ENCODE measurements at places on chromosomes 12 and 14. TPM values are rescaled to one million over a fixed set of nuclear protein-coding genes. Genes with fewer than 3 reads are reported as not detected.

GRCh38 chr12:92927055-92927435 lies 2.0 kb downstream of the EEA1 start:
- no peaks in the 10 kb centered on the region for H3K36me3 ChIP-seq
- no peak overlapping the region for H3K4me3 ChIP-seq
- peak overlapping the region; percentile 99 for H3K27ac ChIP-seq
- peaks cover 31% of the 10 kb centered on the region for H3K4me1 ChIP-seq
- DNase-seq = peak; percentile 35

DNA sequence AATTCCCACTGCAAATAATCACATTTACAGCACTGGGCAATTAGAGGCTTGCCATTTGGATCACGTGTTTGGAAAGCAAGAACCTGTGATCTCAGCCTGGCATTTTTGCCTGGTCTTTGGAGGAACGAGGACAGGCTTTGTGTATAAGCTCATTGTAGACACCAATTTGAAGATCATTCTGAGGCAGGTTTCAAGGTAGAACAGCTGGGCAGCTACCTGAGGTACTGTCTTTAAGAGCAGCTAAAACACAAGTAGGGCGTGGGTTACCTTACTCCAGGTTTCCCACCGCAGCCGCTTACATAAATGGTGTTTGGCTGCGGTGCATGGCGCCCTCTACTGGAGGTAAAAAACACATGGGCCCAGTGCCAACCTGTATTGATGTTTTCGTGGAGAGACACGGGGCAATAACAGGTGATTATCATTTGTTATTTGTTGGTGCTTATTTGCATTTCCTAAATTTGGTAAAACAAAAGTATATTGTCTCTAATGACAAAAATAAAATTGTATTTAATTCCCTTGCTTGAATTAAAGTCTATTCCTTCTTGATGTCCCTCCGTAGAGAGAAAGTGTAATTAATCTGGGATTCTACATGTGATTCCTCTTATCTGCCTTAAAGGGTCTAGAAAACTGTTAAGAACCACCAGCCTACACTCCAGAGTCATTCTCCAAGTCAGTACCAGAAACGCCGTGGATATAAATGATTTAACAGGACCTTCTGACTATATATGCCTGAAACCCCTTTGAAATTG lies 69.7 kb downstream of the SVOP start:
- no peaks in the 10 kb centered on the region for H3K36me3 ChIP-seq
- peaks cover 6% of the 10 kb centered on the region for H3K4me1 ChIP-seq
- no peak overlapping the region for H3K27ac ChIP-seq
- peak; percentile 67 for DNase-seq

- H3K4me1 ChIP-seq = no peaks in the 10 kb centered on the region
- no peak for DNase-seq
- no peaks in the 10 kb centered on the region for H3K36me3 ChIP-seq
- peaks cover 3% of the 10 kb centered on the region for H3K27me3 ChIP-seq
- H3K27ac ChIP-seq = no peak overlapping the region
- H3K4me3 ChIP-seq = no peak overlapping the region
Observed at GRCh38 chr14:57846596-57846995, 19.3 kb downstream of the SLC35F4 start.

- no peaks in the 10 kb centered on the region for H3K27me3 ChIP-seq
- DNase-seq = peak; percentile 82
- peak overlapping the region; percentile 62 for H3K27ac ChIP-seq
- no peaks in the 10 kb centered on the region for H3K36me3 ChIP-seq
- peak overlapping the region; percentile 25 for H3K4me3 ChIP-seq
- peaks cover 6% of the 10 kb centered on the region for H3K4me1 ChIP-seq
Observed at GRCh38 chr14:53217316-53217994, 64.3 kb upstream of the DDHD1 start.

GRCh38 chr12:43348221-43348620 lies 203.8 kb downstream of the ADAMTS20 start:
- no peak overlapping the region for H3K4me3 ChIP-seq
- DNase-seq = no peak
- H3K27me3 ChIP-seq = no peaks in the 10 kb centered on the region
- H3K27ac ChIP-seq = no peak overlapping the region

GRCh38 chr12:8553088-8553627 lies 12.5 kb upstream of the CLEC4E start:
- no peak for DNase-seq
- H3K4me1 ChIP-seq = no peaks in the 10 kb centered on the region
- no peak overlapping the region for H3K4me3 ChIP-seq
- no peak overlapping the region for H3K27ac ChIP-seq

DNA sequence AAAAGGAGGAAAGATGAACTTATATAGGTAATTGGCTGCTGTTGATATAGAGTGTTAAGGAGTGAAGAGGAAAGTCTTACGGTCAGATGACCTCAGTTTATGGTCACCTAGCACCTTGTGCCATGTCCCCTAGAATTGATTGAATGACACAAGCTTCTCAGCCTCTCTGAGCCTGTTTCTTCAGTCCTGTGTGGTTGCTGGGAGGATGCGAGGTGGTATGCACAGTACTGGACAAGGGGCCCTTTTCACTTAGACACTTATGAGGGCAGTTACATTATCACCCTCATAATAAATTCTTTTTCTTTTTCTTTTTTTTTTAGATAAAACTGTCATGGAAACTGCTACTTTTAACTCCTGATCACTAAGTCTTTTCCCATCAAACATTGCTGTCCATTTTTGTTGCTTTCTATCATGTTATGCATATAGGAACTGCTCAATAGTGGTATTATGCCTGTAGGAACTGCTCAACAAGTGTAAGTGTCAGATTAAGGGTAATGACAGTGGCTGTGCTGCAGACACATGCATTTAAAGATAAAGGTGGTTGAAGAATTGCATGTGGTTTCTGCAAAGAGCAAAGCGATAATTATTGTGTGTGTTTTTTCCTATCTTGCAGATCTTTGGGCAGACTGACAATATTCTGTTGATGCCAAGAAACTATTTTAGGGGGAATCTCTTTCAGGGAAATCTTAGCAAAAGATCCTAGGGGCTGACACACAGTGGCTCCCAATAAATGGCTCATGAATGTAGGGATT lies 11.6 kb downstream of the ANO6 start:
- no peaks in the 10 kb centered on the region for H3K27me3 ChIP-seq
- H3K27ac ChIP-seq = no peak overlapping the region
- H3K4me1 ChIP-seq = peaks cover 15% of the 10 kb centered on the region
- H3K4me3 ChIP-seq = no peak overlapping the region

DNA sequence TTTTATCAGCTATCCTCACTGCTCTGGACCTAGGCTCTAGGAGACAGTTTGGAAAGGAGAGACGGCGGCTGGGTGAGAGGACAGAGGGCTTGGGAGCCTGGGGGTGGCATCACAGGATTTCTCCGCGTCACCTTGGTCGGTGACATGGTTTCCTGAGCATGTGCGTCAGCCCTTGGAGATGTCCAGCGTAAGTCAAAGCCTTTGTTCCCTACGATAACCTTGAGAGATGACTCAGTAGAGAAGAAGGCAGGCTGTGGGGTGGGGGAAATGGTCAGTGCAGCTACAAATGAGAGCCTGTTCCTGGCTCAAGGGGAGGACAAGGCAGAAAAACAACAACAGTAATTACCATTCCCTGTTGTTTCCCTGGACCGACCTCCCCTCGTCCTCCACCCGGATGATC lies 90.2 kb upstream of the TBX3 start:
- peak overlapping the region; percentile 92 for H3K27ac ChIP-seq
- no peak overlapping the region for H3K4me3 ChIP-seq
- DNase-seq = peak; percentile 97
- H3K4me1 ChIP-seq = peaks cover 25% of the 10 kb centered on the region

DNA sequence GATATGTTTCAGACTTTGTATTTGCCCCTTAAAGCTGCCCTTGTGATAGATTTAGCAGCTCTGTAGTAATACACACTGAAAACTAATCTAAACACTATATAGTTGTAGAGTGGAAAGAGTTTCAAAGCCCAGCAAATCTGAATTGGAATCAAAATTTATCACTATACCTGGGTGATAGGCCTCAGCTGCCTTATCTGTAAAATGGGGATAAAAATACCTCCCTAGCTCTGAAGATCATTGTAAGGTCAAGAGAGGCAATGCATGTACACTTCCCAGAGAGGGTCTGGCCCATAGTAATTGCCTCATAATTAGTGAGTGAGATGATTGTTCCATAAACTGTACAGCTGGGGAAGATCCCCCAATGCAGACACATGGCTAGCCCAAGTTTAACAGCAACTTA lies 103.6 kb downstream of the IGF1 start:
- no peaks in the 10 kb centered on the region for H3K27me3 ChIP-seq
- H3K4me1 ChIP-seq = no peaks in the 10 kb centered on the region
- no peak for DNase-seq
- H3K27ac ChIP-seq = no peak overlapping the region
- H3K36me3 ChIP-seq = no peaks in the 10 kb centered on the region

DNA sequence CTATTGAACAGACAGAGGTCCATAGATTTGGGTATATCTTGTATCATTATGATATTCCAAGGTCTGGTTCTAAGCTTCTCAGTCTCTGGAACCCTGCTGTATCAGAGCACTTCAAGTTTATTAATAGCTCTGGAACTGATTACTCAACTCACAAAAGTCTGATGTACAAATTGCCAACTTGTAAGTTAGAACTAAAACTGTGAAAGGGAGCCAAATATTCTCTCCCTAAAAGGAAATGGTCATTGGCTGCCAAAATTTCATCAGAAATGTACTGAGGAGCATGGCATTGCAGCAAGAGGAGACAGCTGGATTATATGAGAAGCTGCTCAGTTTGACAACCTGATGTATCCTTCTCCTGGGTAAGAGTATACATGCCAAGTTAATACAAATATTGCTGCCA lies 828.8 kb upstream of the SEL1L start:
- H3K36me3 ChIP-seq = no peaks in the 10 kb centered on the region
- H3K27me3 ChIP-seq = no peaks in the 10 kb centered on the region
- H3K27ac ChIP-seq = no peak overlapping the region
- DNase-seq = no peak
- H3K4me3 ChIP-seq = no peak overlapping the region
- H3K4me1 ChIP-seq = no peaks in the 10 kb centered on the region

DNA sequence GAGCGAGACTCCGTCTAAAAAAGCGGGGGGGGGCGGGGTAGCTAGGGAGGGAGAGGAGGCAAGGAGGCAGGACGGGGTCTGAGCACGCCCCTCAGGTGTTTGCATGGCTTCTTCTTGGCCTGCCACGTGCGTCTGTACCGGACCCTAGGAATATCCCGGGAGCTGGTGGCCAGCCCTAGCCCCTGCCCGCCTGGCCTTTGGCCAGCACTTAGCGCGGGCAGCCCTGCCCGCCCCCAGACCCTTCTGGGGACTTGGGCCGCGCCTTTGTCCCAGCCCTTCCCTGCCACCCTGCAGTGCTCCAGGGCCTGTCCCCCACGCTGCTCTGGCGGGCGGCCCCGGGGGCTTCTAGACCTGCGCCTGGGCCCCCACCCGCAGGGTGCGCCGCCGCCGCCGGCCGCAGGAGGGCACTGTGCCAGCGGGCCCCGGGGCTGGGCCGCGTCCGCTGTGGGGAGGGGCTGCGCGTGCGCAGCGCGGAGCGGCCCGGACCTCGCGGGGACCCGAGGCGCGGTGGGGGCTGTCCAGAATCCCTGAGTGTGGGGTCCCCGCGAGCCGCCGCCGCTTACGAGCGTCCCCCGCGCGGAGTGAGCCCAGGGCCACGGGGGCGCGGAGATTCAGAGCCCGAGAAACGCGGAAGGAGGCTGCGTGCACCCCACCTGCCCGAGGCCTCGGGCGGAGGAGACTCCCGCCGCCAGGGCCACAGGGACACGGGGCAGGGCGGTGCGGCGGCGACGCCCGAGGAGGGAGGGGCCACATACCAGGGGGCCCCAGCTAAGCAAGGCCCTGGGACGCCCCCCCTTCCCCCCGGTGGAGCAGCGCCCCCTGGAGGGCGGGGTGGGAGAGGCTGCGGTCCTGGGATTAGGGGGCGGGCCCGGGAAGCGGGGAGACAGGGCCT lies 21.0 kb downstream of the SLC25A29 start:
- peak overlapping the region; percentile 84 for H3K27ac ChIP-seq
- no peaks in the 10 kb centered on the region for H3K36me3 ChIP-seq
- DNase-seq = peak; percentile 56

DNA sequence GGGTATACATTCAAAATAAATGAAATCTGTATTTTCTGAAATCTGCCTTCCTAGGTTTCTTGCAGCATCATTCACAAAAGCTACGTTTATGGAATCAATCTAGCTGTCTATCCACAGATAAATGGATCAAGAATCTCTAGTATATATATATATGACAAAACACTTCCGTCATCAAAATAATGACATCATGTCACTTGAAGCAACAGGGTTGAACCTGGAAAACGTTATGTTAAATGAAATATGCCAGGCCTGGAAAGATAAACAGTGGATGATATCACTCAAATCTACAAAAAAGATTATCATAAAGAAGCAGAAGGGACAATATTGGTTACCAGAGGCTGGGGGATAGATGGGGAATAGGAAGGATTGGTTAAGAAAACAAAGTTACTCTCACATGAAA lies 28.6 kb downstream of the ASCL4 start:
- H3K4me1 ChIP-seq = no peaks in the 10 kb centered on the region
- H3K4me3 ChIP-seq = no peak overlapping the region
- H3K27me3 ChIP-seq = no peaks in the 10 kb centered on the region
- H3K36me3 ChIP-seq = no peaks in the 10 kb centered on the region
- DNase-seq = no peak

DNA sequence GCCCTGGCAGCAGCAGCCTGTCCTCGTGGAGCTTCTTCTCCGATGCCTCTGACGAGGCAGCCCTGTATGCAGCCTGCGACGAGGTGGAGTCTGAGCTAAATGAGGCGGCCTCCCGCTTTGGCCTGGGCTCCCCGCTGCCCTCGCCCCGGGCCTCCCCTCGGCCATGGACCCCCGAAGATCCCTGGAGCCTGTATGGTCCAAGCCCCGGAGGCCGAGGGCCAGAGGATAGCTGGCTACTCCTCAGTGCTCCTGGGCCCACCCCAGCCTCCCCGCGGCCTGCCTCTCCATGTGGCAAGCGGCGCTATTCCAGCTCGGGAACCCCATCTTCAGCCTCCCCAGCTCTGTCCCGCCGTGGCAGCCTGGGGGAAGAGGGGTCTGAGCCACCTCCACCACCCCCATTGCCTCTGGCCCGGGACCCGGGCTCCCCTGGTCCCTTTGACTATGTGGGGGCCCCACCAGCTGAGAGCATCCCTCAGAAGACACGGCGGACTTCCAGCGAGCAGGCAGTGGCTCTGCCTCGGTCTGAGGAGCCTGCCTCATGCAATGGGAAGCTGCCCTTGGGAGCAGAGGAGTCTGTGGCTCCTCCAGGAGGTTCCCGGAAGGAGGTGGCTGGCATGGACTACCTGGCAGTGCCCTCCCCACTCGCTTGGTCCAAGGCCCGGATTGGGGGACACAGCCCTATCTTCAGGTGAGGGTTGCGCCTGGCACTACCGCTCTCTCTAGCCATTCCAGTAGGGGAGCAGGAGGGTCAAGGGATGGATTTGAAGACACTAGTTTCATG lies 2.1 kb downstream of the NFATC4 start:
- H3K27me3 ChIP-seq = no peaks in the 10 kb centered on the region
- no peak overlapping the region for H3K27ac ChIP-seq
- peaks cover 11% of the 10 kb centered on the region for H3K4me1 ChIP-seq
- H3K4me3 ChIP-seq = no peak overlapping the region
- no peak for DNase-seq
- no peaks in the 10 kb centered on the region for H3K36me3 ChIP-seq

GRCh38 chr12:14892726-14893505 lies 7.3 kb upstream of the MGP start:
- peaks cover 37% of the 10 kb centered on the region for H3K4me1 ChIP-seq
- peak overlapping the region; percentile 33 for H3K27ac ChIP-seq

- no peak overlapping the region for H3K4me3 ChIP-seq
- no peaks in the 10 kb centered on the region for H3K4me1 ChIP-seq
- no peaks in the 10 kb centered on the region for H3K27me3 ChIP-seq
- no peaks in the 10 kb centered on the region for H3K36me3 ChIP-seq
- DNase-seq = no peak
- no peak overlapping the region for H3K27ac ChIP-seq
Observed at GRCh38 chr12:3341594-3341993, 149.4 kb upstream of the PRMT8 start.

The SPX gene
- 0.83 TPM for total RNA-seq

The PTPRQ gene
- total RNA-seq = 0.13 TPM

The TAS2R9 gene
- total RNA-seq = not detected

The DENND5B gene
- 30.6 TPM for total RNA-seq

The SLCO1C1 gene
- 0.55 TPM for total RNA-seq

The TAS2R8 gene
- not detected for total RNA-seq

The PZP gene
- total RNA-seq = 0.50 TPM
